ENCODE measurements at places on chromosomes 4 and X. TPM values are rescaled to one million over a fixed set of nuclear protein-coding genes. Genes with fewer than 3 reads are reported as not detected.

The DDX53 gene
- not detected for total RNA-seq

The ITIH6 gene
- total RNA-seq, result not detected

The CXCL5 gene
- not detected for total RNA-seq

DNA sequence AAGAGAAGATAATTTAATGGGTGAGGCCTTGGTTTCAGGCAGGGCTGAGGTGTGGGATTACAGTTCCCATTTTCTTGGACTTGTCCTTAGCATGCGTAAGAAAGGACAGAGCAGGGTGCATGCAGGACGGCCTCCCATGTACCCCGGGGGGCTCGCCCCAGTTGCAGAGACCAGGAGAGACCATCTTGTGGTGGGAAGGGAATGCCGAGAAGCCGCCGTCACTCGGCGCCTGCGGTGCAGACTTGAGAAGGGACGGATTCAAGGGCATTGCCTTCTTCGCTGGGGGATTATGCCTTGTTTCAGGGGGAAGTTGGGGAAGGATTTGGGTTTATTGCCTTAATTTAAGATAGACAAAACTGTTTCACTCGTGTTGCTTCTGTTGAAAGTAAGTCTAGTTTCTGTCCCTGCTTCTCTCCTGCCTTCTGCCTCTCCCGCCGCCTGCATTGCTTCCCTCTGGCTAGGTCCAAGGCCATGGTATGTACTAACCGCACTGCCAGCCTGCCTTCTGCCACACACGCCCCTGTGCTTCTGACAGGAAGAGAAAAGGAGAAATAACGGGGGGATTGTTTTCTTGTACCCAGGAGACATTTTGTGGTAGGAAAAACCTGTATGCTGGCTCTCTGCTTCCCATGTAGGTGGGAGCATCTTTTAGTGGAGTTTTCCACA, 175.9 kb downstream of the DCLK2 start:
- no peak overlapping the region for H3K4me3 ChIP-seq
- H3K27ac ChIP-seq, result no peak overlapping the region
- H3K4me1 ChIP-seq, result no peaks in the 10 kb centered on the region
- H3K27me3 ChIP-seq, result no peaks in the 10 kb centered on the region

GRCh38 chr4:184368731-184369130, 105.6 kb downstream of the IRF2 start:
- H3K4me3 ChIP-seq, result no peak overlapping the region
- H3K36me3 ChIP-seq, result no peaks in the 10 kb centered on the region
- no peaks in the 10 kb centered on the region for H3K4me1 ChIP-seq
- H3K27me3 ChIP-seq, result no peaks in the 10 kb centered on the region
- DNase-seq, result no peak

DNA sequence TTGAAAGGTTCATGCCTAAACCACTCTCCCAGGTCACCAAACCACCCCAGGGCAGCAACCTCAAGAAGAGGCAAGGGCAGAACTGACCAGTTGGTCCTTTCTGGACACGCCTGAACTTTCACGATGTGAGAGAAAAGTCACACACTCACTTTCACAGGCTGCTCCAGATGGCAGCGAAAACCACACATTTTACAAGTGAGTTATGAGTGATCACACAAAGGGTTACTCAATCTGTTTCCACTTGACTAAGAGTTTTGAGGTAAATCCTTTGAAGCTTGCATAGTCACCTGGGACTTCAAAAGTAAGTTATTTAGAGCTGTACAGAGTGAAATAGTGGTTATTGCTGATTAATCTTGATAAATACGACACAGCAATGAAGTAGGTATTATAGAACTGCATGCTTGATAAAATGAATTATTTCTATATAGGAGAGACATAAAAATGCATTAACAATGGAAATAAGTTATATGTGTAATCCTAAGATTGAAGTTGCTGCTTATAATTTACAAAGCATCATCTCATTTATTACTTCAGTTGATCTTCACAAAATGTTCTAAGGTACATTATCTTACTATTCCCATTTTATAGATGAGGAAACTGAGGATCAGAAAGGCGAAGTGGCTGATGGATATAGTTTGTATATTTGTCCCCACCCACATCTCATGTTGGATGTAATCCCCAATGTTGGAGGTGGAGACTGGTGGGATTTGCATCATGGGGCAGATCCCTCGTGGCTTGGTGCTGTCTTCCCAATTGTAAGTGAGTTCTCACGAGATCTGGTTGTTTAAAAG, 103.0 kb upstream of the KLF3 start:
- no peaks in the 10 kb centered on the region for H3K36me3 ChIP-seq
- H3K27me3 ChIP-seq, result no peaks in the 10 kb centered on the region
- H3K4me1 ChIP-seq, result no peaks in the 10 kb centered on the region
- no peak overlapping the region for H3K4me3 ChIP-seq

- no peak overlapping the region for H3K27ac ChIP-seq
- no peaks in the 10 kb centered on the region for H3K27me3 ChIP-seq
- no peak overlapping the region for H3K4me3 ChIP-seq
- no peak for DNase-seq
- no peaks in the 10 kb centered on the region for H3K4me1 ChIP-seq
These were observed 6.4 kb upstream of the GPC3 start for GRCh38 chrX:133991814-133992213.

GRCh38 chrX:102042372-102043325, 82.8 kb upstream of the TCEAL2 start:
- DNase-seq, result no peak
- no peaks in the 10 kb centered on the region for H3K4me1 ChIP-seq
- no peaks in the 10 kb centered on the region for H3K27me3 ChIP-seq
- H3K27ac ChIP-seq, result no peak overlapping the region
- H3K36me3 ChIP-seq, result no peaks in the 10 kb centered on the region

DNA sequence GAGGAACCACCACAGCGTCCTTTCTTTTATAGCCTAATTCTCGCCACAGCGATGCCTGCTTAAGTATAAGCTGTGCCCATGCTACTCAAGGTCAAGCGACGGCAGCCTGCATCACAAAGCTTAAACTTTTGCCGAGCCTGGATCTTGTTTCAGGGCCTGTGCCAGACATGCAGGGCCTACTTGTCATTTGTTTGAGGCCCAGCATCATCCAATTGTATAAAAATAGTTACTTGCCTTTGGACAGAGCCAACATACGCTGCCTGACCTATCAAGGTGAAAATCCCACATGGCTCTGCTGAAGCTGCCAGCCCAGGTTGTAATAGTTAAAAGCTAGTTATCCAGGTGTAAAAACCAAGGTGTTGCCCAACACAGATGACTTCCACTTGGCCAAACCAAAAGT, 107.1 kb downstream of the TMEM131L start:
- H3K4me1 ChIP-seq, result peaks cover 12% of the 10 kb centered on the region
- peak overlapping the region; percentile 11 for H3K27ac ChIP-seq
- H3K36me3 ChIP-seq, result no peaks in the 10 kb centered on the region
- no peaks in the 10 kb centered on the region for H3K27me3 ChIP-seq

DNA sequence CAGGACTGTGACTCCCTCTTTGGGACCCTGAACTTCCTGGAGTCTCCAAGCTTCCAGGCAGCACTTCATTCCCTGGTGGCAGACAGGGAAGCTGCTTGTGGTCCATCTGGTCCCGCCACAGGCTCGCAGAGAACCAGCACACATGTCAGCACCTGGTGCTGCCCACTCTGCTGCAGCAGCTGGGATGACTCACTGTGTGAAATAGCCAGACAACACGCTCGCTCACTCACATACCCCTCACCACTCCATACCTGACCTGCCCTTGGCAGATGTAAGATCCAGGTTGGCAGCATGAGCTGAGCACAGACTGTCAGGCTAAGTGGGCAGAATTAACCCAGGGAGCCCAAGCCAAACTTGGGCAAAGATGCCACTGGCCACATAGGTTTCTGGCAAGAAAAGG, 613.5 kb downstream of the PCDH18 start:
- no peaks in the 10 kb centered on the region for H3K4me1 ChIP-seq
- H3K27me3 ChIP-seq, result no peaks in the 10 kb centered on the region
- no peaks in the 10 kb centered on the region for H3K36me3 ChIP-seq
- no peak for DNase-seq

GRCh38 chrX:108224727-108225621, 133.4 kb downstream of the ATG4A start:
- H3K27me3 ChIP-seq, result no peaks in the 10 kb centered on the region
- peak; percentile 20 for DNase-seq
- no peaks in the 10 kb centered on the region for H3K36me3 ChIP-seq
- no peak overlapping the region for H3K4me3 ChIP-seq
- H3K27ac ChIP-seq, result no peak overlapping the region

DNA sequence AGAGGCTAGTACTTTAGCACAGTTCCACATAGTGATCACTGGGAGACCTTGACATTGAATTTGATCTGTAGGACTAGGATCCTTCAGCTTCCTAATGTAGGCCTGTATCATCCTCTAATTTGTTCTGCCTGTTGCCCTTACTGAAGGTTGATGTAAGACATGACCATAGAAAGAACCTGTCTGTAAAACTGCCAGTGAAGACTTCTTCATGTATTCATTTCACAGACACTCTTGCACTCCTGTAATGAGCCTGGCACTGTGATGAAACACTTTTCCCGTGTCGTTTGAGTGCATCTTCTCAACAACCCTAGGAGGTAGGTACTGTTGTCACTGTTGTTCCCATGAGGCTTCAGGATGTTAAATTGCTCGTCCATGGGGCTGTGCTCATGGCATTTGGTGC, 14.7 kb downstream of the RAB9A start:
- no peak overlapping the region for H3K27ac ChIP-seq
- DNase-seq, result no peak

All from naive thymus-derived CD4-positive, alpha-beta T cell (primary cell).